ENCODE measurements at places on chromosomes 6 and 20. TPM values are rescaled to one million over a fixed set of nuclear protein-coding genes. Genes with fewer than 3 reads are reported as not detected.

- DNase-seq: no peak
Observed at GRCh38 chr20:23634985-23635767, 2.6 kb downstream of the CST3 start.

Gene PMEPA1
- total RNA-seq: 7.4 TPM

- no peak for DNase-seq
Observed at GRCh38 chr6:151610326-151610725, 116.5 kb downstream of the CCDC170 start.

- DNase-seq: no peak
Observed at GRCh38 chr6:110334423-110335180, 23.5 kb downstream of the METTL24 start.

- DNase-seq: no peak
Observed at GRCh38 chr6:53922539-53922981, 127.8 kb downstream of the LRRC1 start.

GRCh38 chr6:82086944-82087343 is 160.6 kb downstream of the IBTK start:
- no peak for DNase-seq

DNA sequence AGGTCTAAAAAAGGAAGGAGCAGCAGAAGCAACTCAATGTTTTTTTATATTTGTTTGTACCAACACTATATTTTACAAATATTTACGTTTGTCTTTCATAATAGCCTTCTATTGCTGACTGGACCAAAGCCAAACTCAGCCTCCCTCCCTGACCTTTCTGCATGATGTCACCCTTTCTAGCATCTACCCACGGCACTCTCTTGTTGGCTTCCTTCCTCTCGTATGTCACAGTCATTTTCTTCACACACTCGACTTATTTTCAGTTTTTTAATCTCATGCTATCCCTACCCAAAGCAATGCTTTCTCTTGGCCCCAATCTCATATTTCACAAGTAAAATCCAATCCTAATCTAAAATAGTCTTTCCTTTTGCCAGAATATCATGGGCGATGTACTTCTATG is 16.3 kb upstream of the FAM8A1 start:
- no peak for DNase-seq

DNA sequence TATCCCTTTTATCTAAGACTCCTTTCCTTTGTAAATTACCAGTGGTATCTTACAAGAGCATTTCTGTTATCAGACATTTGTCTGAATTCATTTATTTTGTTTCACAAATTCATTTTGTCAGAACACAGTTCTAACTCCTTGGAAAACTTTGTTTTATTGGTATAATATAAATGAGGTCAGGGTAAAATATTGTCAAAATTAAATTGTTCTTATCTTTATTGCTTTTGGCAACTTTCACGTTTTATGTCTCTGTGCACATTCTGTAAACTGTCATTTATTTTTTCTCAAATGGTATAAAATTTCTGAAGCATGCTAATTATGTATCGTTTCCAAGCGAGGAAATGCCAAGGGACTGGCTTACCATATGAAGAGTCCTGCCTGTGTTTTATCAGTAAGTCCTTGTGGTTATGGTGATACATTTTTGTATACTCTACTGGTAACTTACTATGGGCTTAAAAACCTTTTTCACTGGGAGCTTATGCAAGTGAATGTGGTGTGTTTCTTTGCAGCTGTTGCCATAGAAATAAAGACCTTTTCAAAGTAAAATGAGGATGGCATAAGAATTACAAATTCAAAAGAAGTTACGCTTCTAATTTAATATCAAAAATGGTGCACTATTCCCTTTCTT is 214.2 kb downstream of the COL19A1 start:
- no peak for DNase-seq

- DNase-seq: no peak
Observed at GRCh38 chr6:145783796-145784195, 30.8 kb downstream of the FBXO30 start.

- DNase-seq: no peak
Observed at GRCh38 chr6:143528164-143528811, 16.8 kb upstream of the FUCA2 start.

Data from adrenal gland (tissue), 19 donors.